ENCODE measurements at places on chromosomes 13 and 19. TPM values are rescaled to one million over a fixed set of nuclear protein-coding genes. Genes with fewer than 3 reads are reported as not detected.

The IZUMO4 gene
- 2.8 TPM for total RNA-seq

The DAND5 gene
- total RNA-seq, result 0.10 TPM

The URI1 gene
- 78.8 TPM for total RNA-seq

The XPO4 gene
- 19.3 TPM for total RNA-seq

The GTPBP3 gene
- 21.5 TPM for total RNA-seq

The CEACAM1 gene
- total RNA-seq, result 2.2 TPM

The ZNF416 gene
- total RNA-seq, result 8.5 TPM

The MEDAG gene
- total RNA-seq, result not detected

The RFPL4A gene
- total RNA-seq, result not detected

The RFPL4AL1 gene
- total RNA-seq, result 1.6 TPM
